ENCODE measurements at places on chromosomes 7 and 10.

GRCh38 chr10:30371954-30372353, 22.9 kb upstream of the MTPAP start:
- peak; percentile 70 for DNase-seq

DNA sequence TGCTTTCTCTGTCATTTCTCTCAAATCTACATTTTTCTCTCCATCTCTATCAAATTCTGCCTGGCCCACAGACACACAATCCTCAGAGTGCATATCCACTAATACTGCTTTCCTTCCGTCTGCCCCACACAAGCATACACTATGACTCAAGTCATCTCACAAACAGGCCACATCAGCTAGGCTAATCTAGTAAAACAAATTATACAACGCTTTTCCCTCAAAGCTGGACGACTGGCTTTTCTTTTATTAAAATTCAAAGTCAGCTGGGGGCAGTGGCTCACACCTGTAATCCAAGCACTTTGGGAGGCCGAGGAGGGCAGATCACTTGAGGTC, 161.1 kb downstream of the FAM107B start:
- DNase-seq = no peak

DNA sequence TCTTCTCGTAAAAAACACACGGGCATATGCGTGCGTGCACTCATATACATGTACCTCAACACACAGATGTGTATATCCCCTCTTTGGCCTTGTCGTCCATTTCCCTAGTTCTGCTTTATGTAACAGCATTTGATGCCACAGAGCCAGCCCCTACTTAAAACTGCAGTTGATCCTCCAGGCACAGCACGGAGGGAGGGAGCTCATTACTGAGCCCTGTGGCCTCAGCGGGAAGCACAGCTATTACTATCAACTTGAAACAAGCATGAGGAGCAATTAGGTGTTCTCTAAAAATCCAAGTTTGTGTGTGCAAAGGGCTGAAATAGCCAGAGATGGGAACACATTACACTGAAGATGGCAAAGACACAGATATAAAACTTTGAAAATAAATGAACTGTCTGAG, 580.9 kb downstream of the GLRX3 start:
- DNase-seq = no peak

DNA sequence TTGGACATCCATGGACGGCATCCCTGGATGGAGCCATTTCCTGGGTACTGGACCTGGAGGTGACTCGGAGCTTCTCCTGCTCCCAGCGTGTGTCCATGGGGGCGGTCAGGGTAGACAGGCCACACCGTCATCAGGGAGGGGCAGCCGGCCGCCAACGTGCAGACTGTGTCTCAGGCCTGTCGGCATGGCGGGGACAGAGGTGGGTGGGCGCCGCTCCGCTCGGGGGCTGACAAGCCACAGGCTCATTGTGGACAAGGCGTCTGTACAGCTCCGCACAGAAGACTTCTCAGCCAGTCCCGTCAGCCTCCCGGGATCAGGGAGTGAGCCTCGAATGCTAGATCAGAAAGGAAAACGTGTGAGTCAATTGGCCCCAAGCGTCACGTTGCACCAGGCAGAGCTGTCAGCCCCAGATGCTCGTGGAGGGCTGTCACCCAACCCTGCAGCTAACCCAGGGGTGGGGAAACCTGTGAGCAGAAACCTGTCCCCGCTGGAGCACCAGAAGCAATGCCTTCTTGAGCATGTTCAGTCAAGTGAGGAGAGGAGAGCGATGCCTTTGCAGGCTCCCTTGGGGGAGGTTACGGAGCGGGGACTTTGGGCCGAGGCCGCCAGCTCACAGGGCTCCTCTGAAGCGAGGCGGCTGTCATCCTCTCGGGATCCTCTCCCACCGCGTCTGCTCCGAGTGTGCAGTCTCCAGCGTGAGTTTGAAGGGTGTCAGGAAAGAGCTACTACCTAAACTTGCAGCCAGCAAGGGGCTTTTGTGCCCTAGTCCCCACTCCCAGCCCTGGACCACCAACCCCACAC, 16.0 kb upstream of the DPYSL4 start:
- no peak for DNase-seq

- peak; percentile 57 for DNase-seq
These were observed 54.5 kb downstream of the RAB18 start for GRCh38 chr10:27558612-27559020.

GRCh38 chr7:112791465-112792168, 1.4 kb upstream of the TMEM168 start:
- no peak for DNase-seq

DNA sequence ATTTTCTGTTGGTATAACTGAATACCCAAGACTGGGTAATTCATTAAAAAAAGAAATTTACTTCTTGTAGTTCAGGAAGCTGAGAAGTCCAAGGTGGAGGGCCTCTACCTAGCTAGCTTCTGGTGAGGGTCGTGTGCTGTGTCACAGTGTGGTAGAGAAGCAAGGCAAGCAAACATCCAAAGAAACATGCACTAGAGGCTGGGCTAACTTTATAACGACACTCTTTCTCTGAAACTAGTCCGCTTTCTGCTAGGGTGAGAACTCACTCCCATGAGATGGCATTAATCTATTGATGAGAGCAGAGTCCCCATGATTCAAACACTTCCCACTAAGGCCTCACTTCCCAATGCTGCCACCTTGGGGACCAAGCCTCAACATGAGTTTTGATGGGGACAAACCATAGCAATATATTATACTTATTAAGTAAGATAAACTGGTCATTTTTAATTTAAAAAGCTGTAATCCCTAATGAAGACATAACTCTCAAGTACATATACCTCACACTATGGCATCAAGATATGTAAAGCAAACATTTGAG, 50.8 kb downstream of the PHYHIPL start:
- DNase-seq = no peak

DNA sequence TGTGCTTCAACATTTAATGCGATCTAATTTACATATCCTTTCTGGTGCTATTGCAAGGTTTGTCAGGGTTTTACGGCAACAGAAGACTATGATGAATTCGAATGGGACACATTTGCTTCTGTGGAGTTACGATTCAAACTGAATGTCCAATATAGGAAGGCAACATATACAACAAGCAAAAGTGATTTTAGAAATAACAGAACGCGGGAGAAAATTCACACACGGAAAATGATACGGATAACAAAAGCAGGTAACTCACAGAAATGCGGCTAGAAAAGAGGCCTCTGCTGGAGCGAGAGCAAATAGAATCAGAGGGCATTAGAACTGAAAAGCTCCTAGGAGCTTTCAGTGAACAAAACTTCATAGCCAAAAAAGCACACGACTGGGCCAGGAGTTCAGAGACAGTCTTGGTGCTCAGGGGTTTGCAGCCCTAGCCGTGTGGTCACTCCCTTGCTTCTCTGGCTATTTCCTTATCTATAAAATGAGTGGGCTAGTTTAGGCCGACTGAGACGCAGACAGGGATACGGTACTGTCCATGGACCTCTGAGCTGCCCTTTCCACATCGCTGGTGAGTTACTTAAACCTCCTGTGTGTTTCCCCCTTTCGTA, 557 bp upstream of the TAX1BP1 start:
- no peak for DNase-seq
